ENCODE measurements at places on chromosomes 2 and 18.

DNA sequence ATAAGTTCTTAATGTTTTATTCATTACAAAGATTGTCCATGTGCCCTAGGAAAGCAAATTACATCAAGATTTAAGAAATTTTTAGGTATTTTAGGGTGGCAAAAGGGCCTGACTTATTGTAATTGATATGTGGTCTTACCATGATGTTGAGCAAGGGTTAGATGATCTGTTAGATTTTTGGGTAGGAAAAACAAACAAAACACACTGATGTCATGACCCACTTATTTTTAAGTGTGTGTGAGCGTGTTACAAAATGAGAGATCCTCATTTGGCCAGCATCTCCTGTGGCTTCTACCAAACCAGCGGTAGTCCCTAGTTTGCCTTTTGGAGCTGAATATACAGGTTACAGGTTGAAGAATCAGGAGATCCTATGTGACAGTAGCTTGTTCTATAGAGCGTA, 89.8 kb upstream of the ITGB6 start:
- H3K27ac ChIP-seq, result no peak overlapping the region
- DNase-seq, result no peak
- H3K4me3 ChIP-seq, result no peak overlapping the region
- peaks cover 2% of the 10 kb centered on the region for H3K36me3 ChIP-seq
- H3K4me1 ChIP-seq, result no peaks in the 10 kb centered on the region

- H3K27ac ChIP-seq, result no peak overlapping the region
- H3K36me3 ChIP-seq, result peaks cover 4% of the 10 kb centered on the region
- no peak overlapping the region for H3K4me3 ChIP-seq
- no peak for DNase-seq
Measured at GRCh38 chr2:37268111-37268510, 36.7 kb downstream of the NDUFAF7 start.

DNA sequence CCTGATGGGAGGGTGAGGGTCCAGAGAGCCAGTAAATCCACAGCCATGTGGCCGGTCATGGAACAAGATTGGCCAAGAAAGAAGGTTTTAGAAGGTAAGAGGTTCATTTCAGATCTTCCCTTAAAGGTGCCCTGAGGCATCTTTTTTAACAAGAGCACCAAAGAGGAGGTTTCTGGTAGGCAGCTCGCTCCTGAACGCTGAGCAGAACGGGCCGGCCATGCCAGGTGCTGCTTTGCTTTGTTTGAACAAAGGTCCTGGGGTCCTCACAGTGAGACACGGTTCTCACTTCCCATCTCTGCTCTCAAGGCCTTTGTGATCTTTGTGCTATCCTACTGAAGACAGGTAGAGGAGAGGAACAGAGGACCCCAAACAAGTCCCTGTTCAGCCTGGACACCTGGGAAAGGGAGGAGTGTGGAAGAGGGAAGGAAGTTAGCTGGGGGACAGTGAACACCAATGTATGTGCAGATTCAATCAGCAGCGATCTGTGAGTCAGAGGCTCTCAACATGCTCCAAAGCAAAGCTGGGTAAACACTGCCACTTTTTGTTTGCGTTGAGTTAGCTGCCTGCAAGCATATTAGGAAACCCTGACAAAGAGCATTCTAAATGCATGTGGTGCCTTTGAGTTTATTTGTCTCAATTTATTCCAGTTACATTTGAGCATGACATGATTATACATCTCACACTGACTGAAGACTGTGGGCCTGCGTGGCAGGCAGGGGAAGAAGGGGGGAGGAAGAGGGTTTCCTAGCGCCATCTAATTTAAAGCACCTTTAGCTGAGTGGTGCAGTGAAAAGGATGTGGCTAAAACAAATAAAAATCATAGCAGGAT, 102.4 kb downstream of the ASB1 start:
- H3K4me3 ChIP-seq, result no peak overlapping the region
- peak; percentile 8 for DNase-seq
- H3K36me3 ChIP-seq, result no peaks in the 10 kb centered on the region
- H3K27me3 ChIP-seq, result no peaks in the 10 kb centered on the region

GRCh38 chr2:56185582-56186046, 1.8 kb downstream of the CCDC85A start:
- no peak overlapping the region for H3K4me3 ChIP-seq
- H3K36me3 ChIP-seq, result no peaks in the 10 kb centered on the region
- 0 out of 2 replicates have a peak, but pooled peaks cover 9% of the 10 kb centered on the region for H3K4me1 ChIP-seq
- peaks cover 10% of the 10 kb centered on the region for H3K27me3 ChIP-seq

DNA sequence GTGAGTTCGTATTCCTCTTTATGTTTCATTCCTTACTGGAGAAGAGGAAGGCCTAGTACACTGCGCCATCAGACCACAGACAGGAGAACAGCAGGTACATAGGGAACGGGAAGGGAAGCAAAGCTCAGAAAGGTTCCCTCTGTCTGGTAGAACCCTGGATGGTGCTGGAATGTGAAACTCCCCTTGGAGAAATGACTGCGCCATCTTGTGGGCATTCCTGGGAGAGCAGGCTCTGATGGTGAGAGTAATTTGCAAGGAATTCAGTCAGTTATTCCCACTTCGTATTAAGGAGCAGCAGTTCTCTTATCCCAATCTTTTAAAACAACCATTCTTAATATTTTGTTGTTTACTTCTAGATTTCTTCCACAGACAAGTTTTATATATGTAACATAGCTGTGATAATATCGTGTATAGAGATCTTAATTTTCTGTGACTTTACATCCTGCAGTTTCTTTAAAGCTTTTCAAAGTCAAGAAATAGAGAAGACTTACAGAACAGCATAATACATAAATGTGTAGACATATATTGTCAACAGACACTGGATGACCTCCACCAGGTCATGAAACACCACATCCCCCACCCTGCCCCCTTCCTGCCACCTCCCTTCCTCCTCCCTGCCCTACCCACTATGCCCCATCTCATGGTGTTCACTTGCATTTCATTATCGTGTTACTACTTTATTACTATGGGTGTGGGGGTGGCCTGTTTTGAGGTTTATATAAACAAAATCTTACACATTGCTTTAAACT, 83.9 kb downstream of the ARHGEF4 start:
- no peaks in the 10 kb centered on the region for H3K4me1 ChIP-seq
- H3K4me3 ChIP-seq, result no peak overlapping the region
- DNase-seq, result peak; percentile 71
- H3K36me3 ChIP-seq, result no peaks in the 10 kb centered on the region
- H3K27ac ChIP-seq, result no peak overlapping the region
- H3K27me3 ChIP-seq, result no peaks in the 10 kb centered on the region

- no peak overlapping the region for H3K4me3 ChIP-seq
- H3K4me1 ChIP-seq, result peaks cover 14% of the 10 kb centered on the region
- no peaks in the 10 kb centered on the region for H3K36me3 ChIP-seq
- DNase-seq, result peak; percentile 42
- no peaks in the 10 kb centered on the region for H3K27me3 ChIP-seq
Measured at GRCh38 chr2:46873604-46874068, 42.0 kb downstream of the MCFD2 start.

- no peak overlapping the region for H3K4me3 ChIP-seq
- H3K27me3 ChIP-seq, result no peaks in the 10 kb centered on the region
- no peak overlapping the region for H3K27ac ChIP-seq
- no peaks in the 10 kb centered on the region for H3K4me1 ChIP-seq
- no peak for DNase-seq
Measured at GRCh38 chr2:148653437-148653836, 8.9 kb downstream of the EPC2 start.

- DNase-seq, result no peak
- no peaks in the 10 kb centered on the region for H3K27me3 ChIP-seq
- H3K4me3 ChIP-seq, result no peak overlapping the region
Measured at GRCh38 chr2:117933884-117934354, 80.0 kb downstream of the CCDC93 start.

GRCh38 chr2:50729306-50730049, 302.5 kb downstream of the NRXN1 start:
- H3K27ac ChIP-seq, result no peak overlapping the region
- H3K27me3 ChIP-seq, result no peaks in the 10 kb centered on the region
- H3K4me1 ChIP-seq, result no peaks in the 10 kb centered on the region
- H3K36me3 ChIP-seq, result no peaks in the 10 kb centered on the region

All from Caco-2 (cell line).